ENCODE measurements at places on chromosomes 11 and 22. TPM values are rescaled to one million over a fixed set of nuclear protein-coding genes. Genes with fewer than 3 reads are reported as not detected.

GRCh38 chr11:102256251-102256650 lies 61.0 kb upstream of the BIRC3 start:
- DNase-seq: no peak

DNA sequence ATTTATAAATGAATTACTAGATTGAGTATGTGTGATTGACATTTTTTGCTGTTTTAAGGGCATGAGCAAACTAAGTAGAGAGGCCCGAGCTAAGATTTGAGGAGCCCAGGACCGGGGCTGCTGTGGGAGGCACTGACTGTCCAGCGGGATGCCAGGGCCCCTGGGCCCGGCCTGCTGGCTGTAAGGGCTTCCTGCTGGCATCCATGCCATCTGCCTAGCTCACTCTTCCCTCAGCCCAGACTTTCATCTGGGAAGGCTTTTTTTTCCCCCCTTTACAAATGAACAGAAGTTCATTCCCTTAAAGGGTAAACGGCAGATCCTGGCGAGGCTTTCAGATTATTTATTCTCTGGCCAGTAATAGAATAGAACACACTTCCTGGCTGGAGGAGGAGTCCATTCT lies 16.0 kb upstream of the TP53I11 start:
- DNase-seq: no peak

DNA sequence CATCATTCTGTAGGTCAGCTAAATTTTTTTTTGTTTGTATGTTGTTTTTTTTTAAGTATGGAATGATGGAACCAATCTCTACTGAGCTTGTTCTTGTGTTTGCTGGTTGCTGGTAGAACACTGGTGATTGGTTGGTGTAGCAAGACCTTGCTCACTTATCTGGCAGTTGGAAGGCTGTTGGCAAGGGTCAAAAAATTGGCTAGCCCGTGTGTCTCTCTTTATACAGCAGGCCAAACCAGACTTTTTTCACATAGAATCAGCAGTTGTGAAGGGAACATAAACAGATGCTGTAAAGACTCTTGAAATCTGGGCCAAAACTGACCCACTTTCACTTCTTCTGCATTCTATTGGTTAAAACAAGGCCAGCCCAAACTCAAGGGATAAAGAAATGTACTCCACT lies 2026.5 kb downstream of the LRRC4C start:
- DNase-seq: no peak

Gene WNT11
- 8.8 TPM for total RNA-seq

DNA sequence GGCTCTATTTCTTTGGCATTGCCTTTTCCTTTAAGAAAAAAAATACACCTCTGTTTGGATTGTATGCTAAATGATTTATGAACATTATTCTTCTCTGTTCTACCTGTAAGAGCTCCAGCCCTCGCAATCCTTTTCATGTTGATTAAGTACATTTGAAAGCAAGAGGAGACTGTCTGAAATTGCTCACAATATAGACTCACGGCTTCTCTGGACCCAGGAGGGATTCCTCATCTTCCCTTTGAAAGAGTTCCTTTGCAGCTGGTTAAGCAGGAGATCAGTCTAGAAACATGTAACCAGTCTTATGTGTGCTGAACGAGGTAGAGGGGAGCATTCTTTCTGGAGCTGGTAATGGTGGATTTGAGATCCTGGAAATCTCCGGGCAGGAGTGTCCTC lies 47.4 kb downstream of the PKNOX2 start:
- DNase-seq: no peak

DNA sequence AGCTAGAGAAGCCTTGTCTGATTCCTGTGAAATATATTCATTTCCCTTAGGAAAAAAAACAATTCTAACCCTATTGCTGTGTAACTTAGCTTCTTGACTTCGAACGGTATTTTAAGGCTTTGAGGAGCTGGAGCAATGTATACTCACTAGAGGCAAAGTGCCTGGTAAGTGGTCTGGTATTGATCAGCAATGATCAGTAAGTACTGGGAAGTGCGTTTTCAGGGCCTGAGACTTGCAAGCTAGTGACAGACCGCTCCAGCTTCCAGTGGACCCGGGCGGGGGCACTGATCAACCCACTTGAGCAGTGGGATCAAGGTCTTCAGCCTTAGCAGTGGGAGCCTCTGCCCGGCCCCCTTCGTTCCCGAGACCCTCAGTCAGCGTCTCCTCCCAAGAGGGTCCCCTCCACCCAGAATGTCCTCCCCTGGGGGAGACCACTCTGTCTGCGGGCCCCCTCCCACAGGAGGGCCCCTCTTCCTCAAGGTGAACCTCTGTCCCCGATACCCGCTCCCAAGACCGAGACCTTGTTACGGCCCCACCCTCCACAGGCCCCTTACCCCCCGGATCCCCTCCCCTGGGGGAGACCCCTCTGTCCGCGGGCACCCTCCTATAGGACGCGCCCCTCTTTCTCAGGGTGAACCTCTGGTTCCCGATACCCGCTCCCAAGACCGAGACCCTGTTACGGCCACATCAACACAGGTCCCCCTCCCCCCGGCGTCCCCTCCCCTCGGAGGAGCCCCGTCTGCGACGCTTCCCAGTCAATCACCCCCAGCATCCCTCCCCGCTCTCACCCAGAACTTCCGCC lies 452 bp upstream of the ATXN10 start:
- peak; percentile 17 for DNase-seq

DNA sequence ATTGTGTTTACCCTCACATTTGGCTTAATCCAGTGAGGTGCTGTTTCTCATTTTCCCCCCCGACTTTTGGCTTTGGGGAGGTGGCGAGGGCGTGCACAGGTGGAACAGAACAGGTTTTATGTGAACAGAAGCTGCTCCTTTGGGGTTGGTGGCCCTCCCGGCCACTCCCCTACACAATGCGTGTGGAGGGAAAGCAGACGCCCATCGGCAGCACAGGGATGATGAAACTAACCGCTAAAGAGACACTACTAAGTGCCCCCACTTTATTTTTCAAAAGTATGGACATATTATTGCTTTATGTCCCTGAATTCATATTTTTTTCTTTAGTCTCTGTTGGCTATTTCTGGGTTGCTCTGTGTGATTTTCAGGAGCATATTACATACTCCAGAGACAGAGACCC lies 160.9 kb downstream of the ENTHD1 start:
- DNase-seq: no peak

DNA sequence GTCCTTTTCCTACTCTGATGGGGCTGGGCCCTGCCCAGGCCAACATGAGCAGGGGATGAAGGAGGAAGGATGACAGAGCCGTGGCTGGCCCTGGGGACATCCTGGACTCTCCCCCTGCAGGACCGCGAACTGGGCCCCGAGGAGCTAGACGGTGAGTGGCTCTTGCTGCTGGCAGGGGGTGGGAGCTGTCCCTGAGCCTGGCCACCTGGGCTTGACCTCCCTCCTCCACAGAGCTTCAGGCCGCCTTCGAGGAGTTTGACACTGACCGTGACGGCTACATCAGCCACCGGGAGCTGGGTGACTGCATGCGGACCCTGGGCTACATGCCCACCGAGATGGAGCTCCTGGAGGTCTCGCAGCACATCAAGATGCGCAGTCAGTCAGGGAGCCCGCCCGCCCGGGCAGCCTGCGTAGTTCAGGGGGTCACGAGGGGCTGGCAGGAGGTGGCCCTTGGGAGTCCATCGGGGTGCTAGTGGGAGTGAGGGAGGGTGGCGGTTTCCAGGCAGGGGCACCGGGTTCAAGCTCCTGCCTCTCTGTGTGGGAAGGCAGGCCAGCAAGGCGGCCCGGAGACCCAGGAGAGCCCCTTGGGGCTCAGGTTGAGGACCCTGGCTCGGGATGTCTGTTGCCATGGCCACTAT lies 1.0 kb downstream of the CABP4 start:
- no peak for DNase-seq

- DNase-seq: no peak
Observed at GRCh38 chr11:122023614-122024250, 92.3 kb downstream of the BLID start.

Gene F2
- 0.26 TPM for total RNA-seq

GRCh38 chr11:130449310-130449990 lies 1.0 kb downstream of the ADAMTS15 start:
- DNase-seq: no peak

DNA sequence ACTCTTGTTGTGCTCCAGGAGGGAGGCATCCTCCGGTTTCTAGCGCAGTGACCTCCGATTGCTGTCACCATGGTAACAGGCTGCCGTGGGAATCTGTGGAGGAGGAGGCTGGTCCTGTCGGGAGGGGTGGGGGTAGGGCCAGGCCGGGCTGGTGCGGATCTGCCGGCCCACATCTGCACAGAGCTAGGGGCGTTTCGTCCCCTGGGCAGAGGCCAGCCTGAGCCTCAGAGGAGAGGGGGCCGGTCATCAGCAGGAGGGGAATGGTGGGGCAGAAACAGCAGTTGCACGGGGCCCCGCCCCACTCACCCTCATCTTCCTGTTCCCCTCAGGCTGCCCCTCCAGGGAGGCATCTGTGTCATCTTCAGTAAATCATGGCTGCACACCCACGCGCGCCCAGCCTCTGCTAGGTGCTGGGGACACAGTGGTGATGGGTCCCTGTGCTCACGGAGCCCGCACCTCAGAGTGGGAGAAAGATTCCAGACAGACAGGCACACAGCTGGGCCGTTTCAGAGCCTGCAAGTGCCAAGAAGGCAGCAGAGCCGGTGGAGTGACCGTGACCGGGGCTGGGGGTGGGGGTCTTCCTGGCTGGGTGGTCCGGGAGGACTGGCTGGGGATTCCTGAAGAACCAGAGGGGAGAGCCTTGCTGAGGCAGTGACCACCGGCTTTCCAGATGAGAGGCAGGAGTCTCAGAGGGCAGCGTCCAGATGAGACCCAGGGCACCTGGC lies 120.5 kb downstream of the CACNA1I start:
- DNase-seq: no peak

GRCh38 chr22:42939451-42939881 lies 75.5 kb downstream of the PACSIN2 start:
- DNase-seq: no peak

- DNase-seq: no peak
Observed at GRCh38 chr11:117410238-117410637, 82.6 kb downstream of the CEP164 start.

- DNase-seq: no peak
Observed at GRCh38 chr22:24285245-24285644, 14.6 kb downstream of the SPECC1L start.

Gene ENTHD1
- not detected for total RNA-seq

GRCh38 chr11:3222003-3222855 lies 3.6 kb upstream of the MRGPRG start:
- DNase-seq: no peak

DNA sequence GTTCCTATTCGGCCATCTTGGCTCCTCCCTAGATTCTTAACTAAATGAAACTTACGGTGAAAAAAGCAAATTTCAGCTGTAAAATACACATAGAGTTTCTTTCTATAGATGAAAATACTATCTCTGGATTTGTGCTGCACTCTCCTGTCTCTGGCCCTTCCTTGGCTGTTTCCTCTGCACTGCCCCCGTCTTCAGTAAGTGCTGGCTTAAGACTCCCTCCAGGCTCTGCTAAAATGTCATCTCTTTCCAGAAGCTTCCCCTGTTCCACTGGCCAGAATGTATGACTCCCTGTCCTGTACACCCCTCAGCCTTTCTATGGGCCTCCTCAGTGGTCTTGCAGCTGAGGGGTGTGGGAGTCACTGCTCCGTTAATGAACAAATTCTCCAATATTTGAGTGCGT lies 109.1 kb upstream of the NARS2 start:
- no peak for DNase-seq

DNA sequence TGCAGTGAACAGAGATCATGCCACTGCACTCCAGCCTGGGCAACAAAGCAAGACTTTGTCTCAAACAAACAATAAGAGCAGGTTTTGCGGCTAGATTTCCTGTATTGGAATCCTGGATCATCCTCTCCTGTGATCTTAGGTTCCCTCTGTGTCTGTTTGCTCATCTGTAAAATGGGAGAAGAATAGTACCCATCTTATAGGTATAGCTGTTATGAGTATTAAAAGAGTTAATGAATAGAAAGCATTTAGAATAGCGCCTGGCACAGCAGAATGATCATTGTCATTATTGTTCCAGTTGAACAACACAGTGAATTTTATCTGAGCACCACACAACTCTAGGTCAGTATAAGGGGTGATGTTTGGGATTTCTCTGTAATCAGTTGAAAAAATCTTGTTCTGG lies 10.8 kb downstream of the MARK2 start:
- DNase-seq: no peak

Measured in psoas muscle (tissue), 8 donors.